Caki2 (cell line): ENCODE measurements at places on chromosomes 5 and 9.
A peak's percentile ranks its signal among the peaks of the same experiment; 100 is the strongest.

DNA sequence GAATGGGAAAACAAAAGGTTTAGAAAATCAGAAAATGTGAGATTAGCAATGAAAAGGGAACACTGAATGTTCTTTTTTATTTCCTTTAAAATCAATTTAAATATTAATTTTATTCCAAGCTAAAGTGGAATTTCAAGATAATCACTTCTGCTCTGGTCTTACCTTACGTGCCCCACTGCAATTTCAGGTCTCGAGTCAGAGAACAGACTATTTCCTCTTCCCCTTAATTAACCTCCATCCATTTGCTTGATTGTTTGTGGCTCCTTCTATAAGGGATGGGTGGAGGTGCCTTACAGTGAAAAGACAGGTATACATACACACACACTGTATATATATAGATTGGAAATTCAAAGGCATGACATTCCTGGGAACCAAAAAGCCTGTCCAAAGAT, 137.1 kb downstream of the SUSD1 start:
- no peak for DNase-seq

- DNase-seq, result peak; percentile 33
These were observed 61.4 kb downstream of the UGCG start for GRCh38 chr9:111957856-111958631.

DNA sequence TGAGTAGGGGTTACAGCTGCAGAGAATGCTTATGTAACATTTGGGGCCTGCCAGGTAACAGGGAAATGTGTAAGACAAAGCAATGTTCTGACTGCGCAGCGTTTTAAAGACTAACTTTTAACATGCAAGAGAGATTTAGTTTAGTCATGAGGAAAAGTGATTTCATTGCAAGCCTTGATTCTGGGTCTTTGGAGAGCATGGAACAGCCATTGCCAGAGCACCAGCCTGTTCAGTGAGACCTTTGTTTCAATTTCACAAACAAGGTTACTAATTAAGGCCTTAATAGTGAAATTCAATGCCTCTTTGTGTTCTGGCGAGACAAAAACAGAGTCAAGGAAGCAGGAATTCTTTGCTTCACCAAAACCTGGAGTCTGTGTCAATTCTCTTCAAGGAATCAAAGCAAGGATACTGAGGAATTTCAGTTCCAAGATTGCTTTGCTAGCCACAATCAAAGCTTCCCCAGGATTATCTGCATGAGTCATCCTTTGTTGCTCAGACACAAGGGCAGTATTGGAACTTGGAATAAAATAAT, 14.4 kb downstream of the CKMT2 start:
- DNase-seq, result no peak

DNA sequence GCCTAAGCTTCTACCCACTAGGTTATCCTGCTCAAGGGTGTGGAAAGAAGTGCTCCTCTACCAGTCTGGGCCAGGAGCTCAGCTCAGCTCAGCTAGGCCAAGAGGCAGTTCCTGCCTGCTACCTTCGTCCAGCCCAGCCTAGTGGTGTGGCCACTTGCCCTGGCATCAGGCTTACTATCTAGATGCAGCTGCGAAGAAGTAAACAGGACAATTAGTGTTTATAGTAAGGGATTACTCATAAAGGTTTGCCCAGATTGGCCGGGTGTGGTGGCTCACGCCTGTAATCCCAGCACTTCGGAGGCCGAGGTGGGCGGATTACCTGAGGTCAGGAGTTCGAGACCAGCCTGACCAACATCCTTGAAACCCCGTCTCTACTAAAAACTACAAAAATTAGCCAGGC, 12.8 kb upstream of the SPATA24 start:
- no peak for DNase-seq

GRCh38 chr5:40572937-40573336, 106.8 kb upstream of the PTGER4 start:
- DNase-seq, result no peak

GRCh38 chr9:81771571-81771970, 82.2 kb upstream of the TLE1 start:
- no peak for DNase-seq

- no peak for DNase-seq
These were observed 27.3 kb downstream of the DMGDH start for GRCh38 chr5:79042188-79042587.

- no peak for DNase-seq
These were observed 146.8 kb downstream of the SMC2 start for GRCh38 chr9:104240890-104241289.

DNA sequence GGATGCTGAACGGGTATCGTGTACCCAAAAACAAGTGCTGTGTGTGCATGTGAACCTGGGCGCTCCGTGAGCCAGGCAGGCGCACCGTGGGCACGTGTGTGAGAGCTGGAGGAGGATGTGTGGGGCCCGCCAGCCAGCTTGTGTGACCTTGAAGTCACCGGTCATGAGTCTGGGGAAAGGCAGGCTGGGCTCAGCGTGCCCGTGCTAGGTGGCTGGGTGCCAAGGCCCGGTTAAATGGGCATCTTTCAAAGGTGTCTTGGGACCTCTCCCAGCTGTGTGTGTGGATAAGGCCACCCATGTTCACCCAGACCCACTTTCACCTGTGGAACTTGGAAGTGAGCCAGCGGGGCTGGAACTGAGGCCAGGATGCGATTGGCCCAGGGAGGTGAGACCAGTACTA, 3.4 kb downstream of the KCNT1 start:
- DNase-seq, result no peak

DNA sequence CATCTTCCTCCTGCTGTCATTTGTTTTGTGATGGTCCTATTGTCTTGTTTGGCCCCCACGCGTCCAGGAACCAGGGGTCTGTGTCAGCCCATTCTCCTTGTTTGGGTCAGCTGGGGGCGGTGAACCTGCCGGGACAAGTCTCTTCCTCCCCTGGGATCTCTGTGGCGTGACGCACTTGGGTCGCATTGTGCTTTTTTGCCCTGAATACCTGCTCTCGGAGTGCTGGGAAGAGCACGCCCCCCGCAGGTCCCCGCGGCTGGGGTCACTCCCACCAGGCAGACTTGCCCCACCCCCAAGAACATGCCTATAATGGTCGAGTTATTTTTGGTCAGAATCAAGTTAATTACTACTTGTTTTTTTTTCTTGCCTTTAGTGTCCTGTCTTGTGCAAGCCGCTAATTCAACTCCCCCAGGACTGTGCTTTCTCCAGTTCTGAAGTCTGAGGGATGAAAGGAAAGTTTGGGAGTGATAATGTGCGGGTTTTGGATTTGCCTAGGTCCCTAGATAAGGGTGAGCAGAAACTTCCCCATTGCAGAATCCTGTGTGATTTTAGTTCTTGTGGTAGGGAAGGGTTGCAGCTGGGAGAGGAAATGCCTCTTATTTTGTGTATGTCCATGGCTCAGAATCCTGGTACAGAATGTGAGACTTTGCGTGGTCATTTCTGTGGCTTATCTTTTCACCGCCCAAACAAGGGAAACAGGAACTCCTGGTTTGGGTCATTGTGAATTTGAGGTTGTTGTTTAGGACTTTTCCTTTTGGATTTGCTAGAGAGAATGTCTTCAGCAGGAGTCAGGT, 789 bp downstream of the ACER2 start:
- DNase-seq, result no peak

DNA sequence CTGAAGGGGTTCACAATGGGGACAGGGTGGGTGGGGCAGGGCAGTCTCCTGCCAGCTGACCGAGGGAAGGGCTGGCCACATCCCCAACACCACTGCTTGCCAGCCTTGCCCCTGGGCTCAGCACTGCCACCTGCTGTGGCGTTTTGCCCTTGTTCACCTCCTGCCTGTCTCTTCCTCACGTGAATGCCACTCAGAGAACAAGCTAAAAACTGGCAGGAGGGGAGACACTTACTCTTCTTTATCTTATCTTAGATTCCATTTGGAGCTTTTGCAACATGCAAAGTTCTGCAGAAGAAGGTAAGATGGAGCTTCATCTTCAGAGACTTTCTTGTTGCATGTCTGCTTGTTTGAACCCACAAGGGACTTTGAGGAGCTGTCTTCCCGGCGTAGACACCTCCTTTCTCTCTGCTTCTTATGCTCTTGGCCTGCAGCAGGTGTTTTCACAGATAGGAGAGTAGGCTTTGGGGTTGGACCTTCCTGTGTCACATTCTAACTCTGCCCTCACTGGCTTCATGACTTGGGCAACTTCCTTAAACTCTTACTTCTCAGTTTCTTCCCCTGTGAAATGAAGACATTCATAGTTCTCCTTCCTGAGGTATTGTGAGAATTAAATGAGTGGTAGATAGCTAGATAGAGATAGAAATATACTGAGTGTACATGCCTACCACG, 4.1 kb downstream of the LRSAM1 start:
- no peak for DNase-seq

- no peak for DNase-seq
These were observed 267.6 kb upstream of the HAPLN1 start for GRCh38 chr5:83988293-83988685.

GRCh38 chr5:1437226-1437829, 7.9 kb downstream of the SLC6A3 start:
- DNase-seq, result peak; percentile 19

DNA sequence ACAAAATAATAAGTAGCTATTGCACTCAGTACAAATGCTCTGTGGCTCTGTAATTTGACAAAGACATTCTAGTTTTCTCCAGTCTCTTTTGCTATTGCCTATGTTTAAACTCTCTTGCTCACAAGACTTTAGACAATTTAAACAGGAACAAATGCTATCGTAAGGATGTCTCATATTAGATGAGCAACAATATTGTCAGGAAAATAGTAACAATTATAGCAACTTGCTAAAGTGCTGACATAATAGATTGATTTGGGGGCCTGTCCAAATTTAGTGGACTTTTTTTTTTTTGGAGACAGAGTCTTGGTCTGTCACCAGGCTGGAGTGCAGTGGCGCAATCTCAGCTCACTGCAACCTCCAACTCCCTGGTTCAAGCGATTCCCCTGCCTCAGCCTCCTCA, 11.8 kb downstream of the KIF2A start:
- DNase-seq, result no peak

GRCh38 chr5:88142886-88143692, 125.6 kb downstream of the TMEM161B start:
- no peak for DNase-seq

DNA sequence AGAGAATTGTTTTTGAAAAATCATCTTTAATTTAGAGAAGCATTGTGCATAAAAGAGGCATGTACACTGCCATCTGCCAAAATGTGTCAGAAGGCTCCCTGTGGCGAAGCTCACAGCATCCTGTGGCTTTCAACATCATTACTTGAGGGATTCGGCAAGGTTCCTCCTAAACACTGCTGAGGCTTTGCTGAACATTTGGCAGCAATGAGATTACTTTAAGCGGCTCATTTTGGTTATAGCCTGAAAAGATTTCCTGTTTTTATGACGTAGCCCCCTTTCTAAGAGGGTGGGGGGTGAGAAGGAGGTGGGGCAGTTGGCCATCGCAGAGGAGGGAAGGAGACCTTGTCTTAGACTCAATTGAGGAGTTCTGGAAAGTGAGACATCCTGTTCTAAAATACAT, 469.4 kb downstream of the RASEF start:
- DNase-seq, result no peak

GRCh38 chr5:131285703-131286399, 22.0 kb downstream of the CDC42SE2 start:
- no peak for DNase-seq

DNA sequence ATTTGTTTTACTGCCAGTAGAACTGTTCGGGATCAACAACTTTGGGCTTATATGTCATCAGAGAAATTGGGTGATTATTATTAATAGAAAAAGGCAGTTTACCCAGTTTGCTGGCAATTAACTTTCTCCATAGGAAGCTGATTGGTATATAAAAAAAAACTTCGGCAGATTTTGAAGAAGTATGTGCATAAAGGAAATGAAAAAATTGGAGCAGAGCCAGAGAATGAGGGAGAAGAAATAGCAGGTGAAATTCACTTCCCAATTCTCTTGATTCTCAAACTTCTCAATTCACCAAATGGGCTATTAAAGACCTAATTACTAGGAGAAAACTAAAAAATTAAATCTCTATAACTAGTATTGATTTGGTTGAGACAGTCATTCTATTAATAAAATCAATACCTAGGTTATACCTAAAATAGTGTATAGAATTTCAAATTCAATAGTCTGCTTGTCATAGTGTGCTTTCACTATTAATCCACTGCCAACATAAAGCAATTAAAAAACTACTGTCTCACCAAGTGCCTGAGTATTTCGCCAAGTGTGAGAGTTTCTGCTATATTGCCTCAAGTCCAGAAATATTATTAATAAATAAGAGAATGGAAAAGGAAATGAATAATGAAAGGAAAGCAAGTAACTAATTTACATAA, 47.5 kb downstream of the STX17 start:
- DNase-seq, result no peak

DNA sequence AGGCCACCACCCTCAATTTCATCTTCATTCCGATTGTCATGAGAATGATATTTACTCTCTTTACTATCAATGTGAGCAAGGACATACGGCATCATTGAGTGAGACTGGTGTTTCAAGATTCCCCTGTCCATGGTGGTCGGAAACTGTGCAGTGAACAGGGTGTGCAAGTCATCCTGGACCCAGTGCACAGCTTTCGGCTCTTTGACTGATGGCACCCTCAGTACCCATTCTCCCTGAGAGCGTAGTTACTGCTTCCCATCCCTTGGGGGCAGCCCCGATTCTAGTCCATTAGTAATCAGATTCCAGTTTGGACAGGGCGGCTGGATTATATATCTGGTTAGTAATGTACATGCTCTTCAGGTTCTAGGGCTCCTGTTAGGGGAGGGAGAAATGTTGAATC, 61.7 kb upstream of the SUB1 start:
- no peak for DNase-seq

DNA sequence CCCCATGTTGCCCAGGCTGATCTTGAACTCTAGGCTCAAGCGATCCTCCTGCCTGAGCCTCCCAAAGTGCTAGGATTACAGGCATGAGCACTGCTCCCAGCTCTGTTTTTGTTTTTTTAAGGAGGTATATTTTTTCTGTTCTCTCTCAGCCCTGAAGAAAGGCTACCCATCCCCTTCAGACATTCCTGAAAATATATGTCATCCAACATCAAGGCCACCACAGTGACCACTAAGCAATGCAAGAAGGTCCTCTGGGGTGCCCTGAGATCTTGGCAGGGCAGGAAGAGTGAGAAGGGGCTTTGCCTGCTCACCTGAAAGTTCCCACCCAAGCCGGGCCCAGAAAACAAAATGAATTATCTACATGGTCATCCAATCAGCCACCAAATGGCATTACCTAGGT, 47.8 kb upstream of the IL17B start:
- DNase-seq, result peak; percentile 26

GRCh38 chr9:36078051-36078450, 41.3 kb downstream of the RECK start:
- DNase-seq, result no peak

- peak; percentile 1 for DNase-seq
These were observed 32.3 kb upstream of the NRG2 start for GRCh38 chr5:140075371-140075770.

GRCh38 chr9:116002624-116003023, 151.0 kb upstream of the PAPPA start:
- peak; percentile 42 for DNase-seq

GRCh38 chr9:134679616-134680392, 38.2 kb downstream of the COL5A1 start:
- no peak for DNase-seq

GRCh38 chr5:9194509-9194908, 351.4 kb downstream of the SEMA5A start:
- DNase-seq, result no peak

DNA sequence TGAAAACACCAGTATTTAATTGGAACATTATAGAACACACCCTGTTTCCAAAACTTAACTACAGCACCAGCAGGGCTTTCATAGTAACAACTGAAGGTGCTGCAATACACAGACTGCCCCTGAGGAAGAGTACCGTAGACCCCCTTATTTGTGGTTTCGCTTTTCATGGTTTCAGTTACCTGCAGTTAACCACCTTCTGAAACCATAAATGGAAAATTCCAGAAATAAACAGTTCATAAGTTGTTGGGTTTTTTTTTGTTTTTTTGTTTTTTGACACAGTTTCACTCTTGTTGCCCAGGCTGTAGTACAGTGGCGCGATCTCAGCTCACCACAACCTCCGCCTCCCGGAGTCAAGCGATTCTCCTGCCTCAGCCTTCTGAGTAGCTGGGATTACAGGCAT, 9.5 kb upstream of the GLDC start:
- no peak for DNase-seq
